ENCODE measurements at places on chromosomes 4 and X.

DNA sequence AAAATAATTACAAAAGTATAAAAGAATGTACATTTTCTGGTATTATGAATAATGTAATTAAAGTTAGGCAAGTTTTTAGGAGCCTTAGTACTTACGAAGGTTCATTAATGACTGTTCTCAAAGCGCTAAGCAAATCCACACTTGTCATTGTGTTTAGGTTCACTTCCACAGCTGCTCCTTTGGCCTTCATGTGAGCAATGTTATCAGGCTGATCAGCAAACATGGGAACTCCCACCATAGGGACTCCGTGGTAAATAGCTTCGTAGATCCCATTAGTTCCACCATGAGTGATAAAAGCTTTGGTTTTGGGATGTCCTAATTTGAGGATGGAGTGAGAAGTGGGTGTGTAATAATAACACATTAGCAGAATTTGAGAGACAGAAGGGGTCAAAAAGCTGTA, 45.1 kb downstream of the UGT2A2 start:
- no peak for DNase-seq

DNA sequence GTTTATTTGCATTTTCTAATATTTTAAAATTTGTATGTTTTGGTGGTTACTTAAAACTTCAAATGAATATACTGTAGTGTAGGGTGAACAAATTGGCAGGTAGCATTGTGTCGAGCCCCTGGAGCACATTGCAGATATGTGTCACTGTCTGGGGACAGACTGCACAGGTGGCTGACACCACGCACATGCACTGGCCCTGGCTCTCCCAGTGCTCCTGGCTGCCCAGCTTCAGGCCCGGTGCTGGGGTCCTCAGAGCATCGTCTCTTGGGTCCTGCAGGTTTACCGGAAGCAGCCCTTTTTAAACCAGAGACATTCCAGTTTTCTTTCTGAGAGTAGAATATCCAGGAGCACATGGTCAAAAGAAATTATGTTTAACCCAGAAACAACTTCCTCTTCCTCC, 15.6 kb downstream of the BST1 start:
- DNase-seq = no peak

GRCh38 chr4:79923281-79923680, 149.7 kb downstream of the ANTXR2 start:
- DNase-seq = no peak

DNA sequence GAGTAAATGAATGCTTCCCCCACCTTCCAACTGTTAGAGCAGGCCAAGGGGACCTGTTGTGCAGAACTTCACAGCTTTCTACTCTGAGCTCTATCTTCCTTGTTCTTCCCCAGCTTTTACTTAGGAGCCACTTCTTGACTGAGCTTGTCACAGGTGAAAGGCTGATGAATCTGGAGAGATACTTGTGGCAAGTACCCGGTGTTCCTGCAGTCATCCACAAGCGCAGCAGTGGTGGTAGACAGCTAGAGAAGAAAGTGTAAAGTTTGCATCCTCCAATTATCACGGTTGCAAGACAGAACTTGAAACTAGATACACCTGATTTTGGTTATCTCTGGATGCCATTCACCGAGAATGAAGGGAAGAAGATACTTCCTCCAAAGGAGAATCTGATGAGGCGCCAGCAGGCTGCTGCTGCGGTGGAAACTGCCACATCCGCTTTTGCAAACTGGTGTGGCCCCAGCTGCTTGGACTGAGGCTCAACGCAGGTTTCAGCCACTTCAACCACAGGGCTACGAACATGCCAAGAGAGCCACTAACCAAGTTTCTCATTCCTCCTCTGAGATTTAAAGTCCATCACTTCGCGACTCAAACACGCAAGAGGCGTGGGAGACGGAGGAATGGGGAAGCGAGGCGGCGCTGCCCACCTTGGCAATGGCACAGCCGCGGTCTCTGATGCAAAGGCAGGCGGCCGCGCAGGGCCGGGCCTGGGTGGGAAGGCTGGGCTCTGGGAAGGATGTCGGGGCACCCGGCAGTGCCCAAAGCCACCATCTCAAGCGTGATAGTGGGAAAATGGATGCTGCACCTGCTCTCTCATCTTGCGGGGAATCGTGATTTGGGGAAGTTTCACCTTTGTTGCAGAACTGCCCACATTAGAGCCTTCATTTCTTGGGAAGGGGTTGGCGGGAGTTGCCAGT, 1.3 kb upstream of the FHIP1A start:
- peak; percentile 20 for DNase-seq
